B cell (primary cell): ENCODE measurements at places on chromosomes 4 and X. TPM values are rescaled to one million over a fixed set of nuclear protein-coding genes. Genes with fewer than 3 reads are reported as not detected.

- DNase-seq: no peak
These were observed 40.2 kb downstream of the ARHGAP10 start for GRCh38 chr4:147772056-147772455.

CRMP1 gene
- 0.10 TPM in 1 of 2 replicates, not detected in the other for total RNA-seq

DNA sequence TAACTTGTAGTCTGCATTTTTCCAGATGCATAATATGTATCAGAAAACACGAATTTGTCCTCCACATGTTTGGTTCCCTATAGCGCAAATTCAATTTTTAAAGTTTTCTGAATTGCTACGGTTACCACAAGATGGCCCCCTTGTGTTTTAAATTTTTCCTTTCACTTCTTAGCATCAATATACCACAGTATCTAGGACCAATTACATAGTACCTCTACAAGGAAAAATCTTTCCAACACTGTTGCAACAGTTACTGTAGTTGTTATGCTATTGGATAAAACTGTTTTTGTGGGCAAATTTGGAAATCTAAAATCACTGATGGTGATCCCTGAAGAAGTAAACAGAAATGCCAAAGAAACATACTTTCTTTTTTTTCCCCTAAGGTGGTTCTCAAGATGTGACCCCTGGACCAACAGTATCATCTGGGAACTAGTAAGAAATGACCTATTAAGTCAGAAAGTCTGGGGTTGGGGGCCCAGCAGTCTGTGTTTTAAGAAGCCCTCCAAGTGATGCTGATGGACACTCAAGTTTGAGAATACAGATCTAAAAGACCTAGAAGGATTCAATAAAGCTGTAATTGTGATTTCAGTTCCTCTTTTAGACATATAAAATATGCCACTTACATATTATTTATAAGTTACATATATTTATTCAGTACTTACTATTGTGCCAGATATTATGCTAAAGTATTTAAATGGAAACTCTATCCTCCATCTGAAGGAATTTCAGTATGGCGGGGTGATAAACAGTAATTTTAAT lies 3.1 kb downstream of the ZGRF1 start:
- peak; percentile 57 for DNase-seq

- DNase-seq: no peak
These were observed 35.0 kb upstream of the MAML3 start for GRCh38 chr4:140188975-140189374.
